Activated CD4-positive, alpha-beta memory T cell treated with anti-CD3 and anti-CD28 coated beads for 36 hours (primary cell): ENCODE measurements at places on chromosomes 11 and 22. TPM values are rescaled to one million over a fixed set of nuclear protein-coding genes. Genes with fewer than 3 reads are reported as not detected.

DNA sequence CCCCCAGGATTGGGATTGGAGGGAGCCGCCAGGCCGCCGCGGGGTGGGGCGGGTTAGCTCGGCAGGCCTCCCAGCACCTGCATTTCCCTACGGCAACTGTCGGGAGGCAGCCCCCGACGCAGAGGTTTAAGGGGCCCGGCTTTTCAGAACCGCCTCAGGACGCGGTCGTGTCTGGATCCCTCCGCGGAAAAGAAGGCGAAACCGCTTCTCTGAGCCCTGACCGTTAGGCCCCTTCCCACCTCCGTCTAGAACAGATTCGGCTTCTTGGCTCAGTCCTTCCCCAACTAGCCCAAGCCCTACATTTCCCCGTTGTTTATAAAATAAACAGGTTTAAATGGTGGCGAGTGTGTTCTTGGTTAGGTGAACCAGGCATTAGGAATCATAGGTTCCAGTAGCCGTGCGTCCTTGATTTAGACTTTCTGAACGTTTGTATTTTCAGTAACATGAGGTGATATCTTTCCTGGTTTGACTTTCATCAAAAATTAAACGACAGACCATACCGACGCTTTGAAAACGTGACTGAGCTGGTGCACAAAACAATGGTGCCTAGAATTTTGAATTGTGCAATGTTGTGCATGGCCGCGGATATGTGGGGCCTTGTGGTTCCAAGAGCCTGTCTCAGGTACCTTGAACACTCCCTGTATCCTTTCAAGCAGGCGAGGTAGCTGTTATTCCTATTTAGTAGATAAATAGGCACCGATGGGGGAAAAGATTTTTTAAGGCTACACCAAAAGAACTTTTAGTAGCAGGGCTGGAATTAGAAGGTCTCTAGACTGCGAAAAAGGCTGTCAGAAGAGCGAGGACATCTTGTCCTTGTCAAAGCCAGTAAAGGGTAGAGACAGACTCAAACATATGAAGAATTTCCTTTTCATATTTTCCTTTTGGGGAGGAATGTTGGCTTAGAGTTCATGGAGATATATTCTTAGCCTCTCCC lies 1.2 kb upstream of the HSPA8 start:
- H3K27ac ChIP-seq: peak overlapping the region; percentile 100
- DNase-seq: peak; percentile 57
- H3K4me3 ChIP-seq: peak overlapping the region; percentile 99
- peaks cover 40% of the 10 kb centered on the region for H3K4me1 ChIP-seq

GRCh38 chr11:90241414-90241813 lies 18.6 kb upstream of the CHORDC1 start:
- DNase-seq: no peak
- no peak overlapping the region for H3K27ac ChIP-seq
- H3K36me3 ChIP-seq: no peaks in the 10 kb centered on the region

DNA sequence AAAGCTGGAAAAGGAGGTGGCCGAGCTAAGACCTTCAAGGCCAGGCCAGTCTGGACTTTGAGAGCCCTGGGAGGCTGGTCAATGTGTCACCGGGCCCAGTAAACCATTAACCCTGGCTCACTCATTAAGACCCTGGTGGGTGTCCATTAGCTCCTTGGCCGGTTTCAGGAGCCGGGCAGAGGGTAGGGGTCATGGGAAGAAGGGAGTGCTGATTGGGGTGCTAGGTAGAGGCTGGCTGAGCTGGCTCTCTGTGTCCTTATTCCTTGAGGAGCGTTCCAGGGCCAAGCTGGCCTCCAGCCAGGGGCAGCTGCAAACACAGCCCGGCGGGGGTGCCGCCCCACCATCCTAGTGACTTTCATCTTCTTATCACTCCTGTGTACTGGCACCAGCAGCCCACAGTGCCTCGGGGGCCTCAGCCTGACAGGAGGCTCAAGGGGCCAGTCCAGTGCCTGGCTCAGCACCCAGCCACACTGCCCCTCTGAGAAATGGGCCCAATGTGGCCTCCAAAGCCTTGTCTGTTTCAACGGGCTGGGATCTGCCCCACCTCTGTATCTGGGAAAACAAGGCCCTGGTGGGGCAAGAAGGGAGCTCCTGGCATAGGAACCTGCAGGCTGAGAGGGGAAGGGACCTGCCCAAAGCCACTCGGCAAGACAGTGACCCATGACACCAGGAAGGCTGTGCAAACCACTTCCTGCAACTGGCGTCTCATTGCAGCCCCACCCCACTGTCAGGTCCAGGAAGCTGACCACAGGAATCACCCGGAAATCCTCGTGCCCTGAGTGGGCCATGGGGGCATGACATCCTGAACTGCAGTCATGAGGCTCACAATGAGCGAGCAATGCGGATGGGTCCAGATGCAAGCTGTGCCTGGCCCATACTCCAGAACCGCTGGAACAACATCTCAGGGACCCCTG lies 15.1 kb upstream of the RGL4 start:
- H3K27ac ChIP-seq: no peak overlapping the region
- no peak overlapping the region for H3K4me3 ChIP-seq
- peaks cover 4% of the 10 kb centered on the region for H3K4me1 ChIP-seq
- no peak for DNase-seq
- peaks cover 1% of the 10 kb centered on the region for H3K36me3 ChIP-seq

DNA sequence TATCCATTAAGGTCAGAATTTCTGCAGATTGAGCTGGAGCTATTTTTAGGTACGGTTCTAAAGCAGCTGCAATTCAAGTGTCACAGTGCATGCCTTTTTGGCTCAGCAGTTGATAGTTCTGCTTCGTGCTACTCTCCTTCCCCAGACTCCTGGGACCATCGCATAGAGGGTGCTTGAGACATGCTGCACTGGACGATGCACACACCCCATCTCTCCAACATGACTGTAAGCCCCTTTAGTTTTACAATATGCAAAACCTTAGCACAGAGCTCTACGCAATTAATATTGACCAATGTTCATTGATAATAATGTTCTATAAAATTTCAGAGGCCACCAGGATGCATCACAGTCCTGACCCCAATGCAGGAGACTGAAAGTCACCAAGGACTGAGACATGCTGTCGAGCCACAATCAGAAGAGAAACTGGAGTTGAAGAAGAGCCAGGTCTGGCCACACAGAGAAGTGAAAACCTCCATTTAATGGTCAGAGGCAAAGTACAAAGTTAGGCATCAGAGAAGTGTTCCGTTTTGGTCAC lies 120.9 kb upstream of the ZC3H12C start:
- H3K4me3 ChIP-seq: no peak overlapping the region
- DNase-seq: no peak
- H3K36me3 ChIP-seq: no peaks in the 10 kb centered on the region
- peaks cover 2% of the 10 kb centered on the region for H3K27me3 ChIP-seq
- no peak overlapping the region for H3K27ac ChIP-seq
- no peaks in the 10 kb centered on the region for H3K4me1 ChIP-seq

The OR51A7 gene
- total RNA-seq: not detected

DNA sequence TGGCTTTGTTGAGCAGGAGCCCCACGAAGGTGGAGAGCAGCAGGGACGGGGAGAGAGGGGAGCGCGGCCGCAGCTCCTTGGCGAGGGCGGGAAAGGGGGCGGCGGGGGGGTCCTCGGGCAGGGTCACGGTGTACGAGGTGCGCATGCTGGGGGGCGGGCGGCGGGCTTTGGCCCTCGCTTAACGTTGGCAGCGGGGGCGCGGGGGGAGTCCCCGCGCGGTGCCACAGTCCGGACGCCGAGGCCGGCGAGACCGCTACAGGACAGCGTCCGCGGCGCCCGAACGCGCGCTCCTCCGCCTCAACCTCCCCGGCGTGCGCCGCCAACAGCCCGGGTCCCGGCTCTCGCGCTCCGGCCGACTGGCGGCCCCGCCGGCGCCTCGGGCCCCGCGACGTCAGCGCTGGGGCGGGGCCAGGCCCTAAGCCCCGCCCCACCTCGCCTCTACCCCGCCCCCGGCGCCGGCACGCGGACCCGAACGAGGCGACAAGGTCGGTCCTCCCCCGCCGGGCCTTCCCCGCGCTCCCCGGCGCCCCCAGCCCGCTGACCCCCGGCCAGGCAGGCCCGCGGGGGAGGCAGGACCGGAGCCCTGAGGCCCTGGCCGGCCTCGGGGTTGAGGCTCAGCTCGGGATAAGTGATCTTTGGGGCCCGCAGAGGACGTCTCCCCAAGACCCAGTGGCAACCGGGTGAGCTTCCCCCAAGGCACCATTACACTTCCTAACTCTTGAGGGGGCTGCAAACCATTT lies 17.5 kb downstream of the USP2 start:
- no peak overlapping the region for H3K4me3 ChIP-seq
- H3K27ac ChIP-seq: no peak overlapping the region
- peaks cover 34% of the 10 kb centered on the region for H3K4me1 ChIP-seq
